ENCODE measurements at places on chromosomes 12 and 14.

GRCh38 chr14:100677554-100678468 is 48.9 kb upstream of the DLK1 start:
- DNase-seq, result peak; percentile 7

- DNase-seq, result no peak
These were observed 154.2 kb downstream of the DPF3 start for GRCh38 chr14:72739446-72740405.

DNA sequence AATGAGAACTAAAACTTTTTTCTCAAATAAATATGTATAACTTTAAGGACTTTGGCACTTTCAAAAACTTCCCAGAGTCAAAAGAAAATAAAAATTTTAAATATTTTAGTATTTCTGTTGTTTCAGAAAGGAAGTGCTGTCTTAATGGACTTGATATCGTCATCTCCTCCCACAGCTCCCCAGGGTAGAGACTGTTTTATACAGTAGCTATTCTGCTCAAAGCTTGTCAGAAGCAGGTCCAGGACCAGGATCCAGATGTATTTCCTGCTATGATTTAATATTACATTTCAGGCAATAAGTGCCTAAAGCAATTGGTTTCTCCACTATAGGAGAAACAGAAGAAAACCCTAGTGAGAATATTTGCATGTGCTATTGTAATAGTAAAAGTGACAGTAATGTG is 218.5 kb upstream of the G2E3 start:
- DNase-seq, result no peak

DNA sequence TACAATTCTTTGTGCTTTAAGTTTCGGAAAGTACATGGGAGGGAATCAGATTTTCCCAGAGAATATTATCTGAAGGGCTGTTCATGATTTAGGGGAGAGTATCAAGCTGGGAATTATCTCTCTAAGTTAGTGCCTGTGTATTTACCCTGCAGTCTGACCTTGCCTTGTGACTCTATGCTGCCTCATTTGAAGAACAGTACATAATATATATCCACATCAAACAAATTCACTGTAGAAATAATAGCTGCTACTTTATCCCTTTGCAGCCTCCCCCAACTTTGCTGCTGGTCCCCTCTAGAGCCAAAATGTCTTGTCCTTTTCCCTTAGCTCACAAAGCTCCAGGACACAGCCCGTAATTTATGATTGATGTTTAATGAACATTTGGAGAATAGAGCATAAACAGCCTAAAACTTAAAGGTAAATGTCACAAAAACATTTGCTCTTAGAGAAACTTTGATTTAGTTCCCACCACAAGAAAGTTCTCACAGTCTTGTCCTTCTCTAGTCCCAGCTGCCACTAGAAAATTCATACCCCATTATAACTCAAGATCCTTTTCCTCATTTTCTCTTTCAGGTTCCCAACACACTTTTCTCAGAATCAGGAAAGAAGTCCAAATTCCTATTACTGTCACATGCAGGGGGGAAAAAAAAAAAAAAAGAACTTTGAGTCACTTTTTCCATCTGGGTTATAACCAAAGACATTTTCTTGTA is 1009.6 kb downstream of the FLRT2 start:
- no peak for DNase-seq

DNA sequence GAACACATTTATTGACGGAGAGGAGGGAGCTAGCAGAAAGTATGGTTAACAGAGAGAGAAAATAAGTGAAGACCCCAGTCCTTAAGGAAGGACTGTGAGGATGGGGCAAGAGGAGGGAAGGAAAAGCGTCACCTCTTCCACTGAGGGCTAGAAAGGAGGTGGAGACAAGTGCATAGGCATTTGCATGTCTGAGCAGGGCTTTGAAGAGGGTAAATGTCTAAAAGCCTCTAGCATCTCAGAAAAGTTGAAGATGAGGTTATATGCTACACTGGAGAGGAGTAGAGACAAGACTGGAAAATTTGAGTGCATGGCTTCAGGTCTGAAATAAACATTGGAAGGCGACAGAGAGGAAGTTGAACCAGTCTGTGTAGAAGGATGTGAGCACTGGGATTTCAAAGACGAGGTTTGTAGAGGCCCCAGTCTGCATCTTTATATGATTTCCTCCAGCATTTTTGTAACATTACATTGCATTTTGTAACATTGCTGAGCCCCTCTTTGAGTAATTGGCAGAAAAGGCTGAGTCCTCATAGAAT is 98.5 kb upstream of the IFNG-AS1 start:
- DNase-seq, result no peak

- DNase-seq, result no peak
These were observed 43.7 kb upstream of the CNTN1 start for GRCh38 chr12:40648519-40648918.

GRCh38 chr12:49969651-49970429 is 2.9 kb upstream of the AQP6 start:
- DNase-seq, result no peak

DNA sequence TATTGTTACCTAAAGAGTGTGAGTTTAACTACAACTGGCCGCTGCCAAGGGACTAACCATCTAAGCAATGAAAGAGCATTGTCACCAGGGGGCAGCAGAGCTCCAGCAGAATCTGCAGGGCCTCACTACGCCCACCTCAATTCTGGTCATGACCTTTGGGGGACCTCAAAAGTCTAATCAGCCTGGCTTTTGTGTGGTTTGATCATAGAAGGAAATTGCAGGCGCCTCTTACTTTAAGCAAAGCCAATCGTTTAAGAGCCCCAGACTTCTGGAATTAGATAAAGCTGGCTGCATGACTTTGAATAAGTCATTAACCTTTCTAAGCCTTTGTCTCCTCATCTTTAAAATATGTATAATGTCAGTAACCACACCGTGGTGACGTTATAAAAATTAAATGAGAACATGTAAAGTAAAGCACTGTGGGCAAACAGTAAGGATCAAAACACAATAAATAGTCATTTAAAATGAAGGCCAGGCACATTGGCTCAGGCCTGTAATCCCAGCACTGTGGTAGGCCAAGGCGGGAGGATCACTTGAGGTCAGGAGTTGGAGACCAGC is 58.6 kb downstream of the TBX3 start:
- DNase-seq, result peak; percentile 11

- DNase-seq, result peak; percentile 53
These were observed 53.4 kb downstream of the PLBD1 start for GRCh38 chr12:14514154-14514842.

GRCh38 chr12:9024512-9024911 is 35.2 kb downstream of the KLRG1 start:
- no peak for DNase-seq

GRCh38 chr12:11702959-11703358 is 53.5 kb downstream of the ETV6 start:
- no peak for DNase-seq

GRCh38 chr14:95057147-95057546 is 100.2 kb downstream of the DICER1 start:
- DNase-seq, result no peak

DNA sequence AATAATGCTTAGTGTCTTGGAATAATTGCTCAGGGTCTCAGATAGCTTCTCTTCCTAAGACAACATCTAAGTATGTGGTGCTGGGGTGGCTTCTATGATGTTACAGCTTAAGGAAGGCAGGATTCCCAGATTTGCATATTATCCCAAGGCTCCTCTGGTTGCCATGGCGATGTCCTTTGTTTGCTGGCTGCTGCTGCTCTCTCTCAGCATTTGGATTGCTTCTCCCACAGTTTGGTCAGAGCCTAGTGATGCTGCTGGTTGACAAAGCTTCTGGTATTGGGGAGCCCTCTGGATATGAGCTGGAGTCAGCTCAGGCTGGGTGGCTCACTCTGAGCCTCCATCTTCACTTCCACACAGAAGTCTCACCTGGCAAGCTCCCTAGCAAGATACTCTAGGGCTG is 56.4 kb upstream of the FBXO33 start:
- DNase-seq, result peak; percentile 48

- DNase-seq, result peak; percentile 19
These were observed 98.8 kb downstream of the CALM1 start for GRCh38 chr14:90495357-90496276.

DNA sequence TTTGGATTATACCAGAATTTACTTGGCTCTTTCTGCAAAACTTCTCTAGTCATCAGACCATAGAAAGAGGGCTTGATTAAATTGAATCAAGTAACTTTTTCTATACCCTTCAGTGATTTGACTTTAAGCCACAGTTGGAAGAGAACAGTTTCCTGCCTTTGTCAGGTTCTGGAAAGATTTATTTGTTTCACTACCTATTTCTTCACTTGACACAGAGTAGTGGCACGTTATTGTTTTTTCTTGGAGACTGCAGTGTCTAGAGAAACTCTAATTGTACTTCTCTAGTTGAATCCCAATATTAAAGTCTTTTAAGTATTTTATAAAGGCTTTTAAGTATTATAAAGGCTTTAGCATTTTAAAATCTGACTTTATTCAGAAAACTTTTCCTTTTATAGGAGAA is 138.1 kb downstream of the TMEM117 start:
- DNase-seq, result no peak

- DNase-seq, result peak; percentile 82
These were observed 1.7 kb downstream of the FITM1 start for GRCh38 chr14:24132061-24132685.

DNA sequence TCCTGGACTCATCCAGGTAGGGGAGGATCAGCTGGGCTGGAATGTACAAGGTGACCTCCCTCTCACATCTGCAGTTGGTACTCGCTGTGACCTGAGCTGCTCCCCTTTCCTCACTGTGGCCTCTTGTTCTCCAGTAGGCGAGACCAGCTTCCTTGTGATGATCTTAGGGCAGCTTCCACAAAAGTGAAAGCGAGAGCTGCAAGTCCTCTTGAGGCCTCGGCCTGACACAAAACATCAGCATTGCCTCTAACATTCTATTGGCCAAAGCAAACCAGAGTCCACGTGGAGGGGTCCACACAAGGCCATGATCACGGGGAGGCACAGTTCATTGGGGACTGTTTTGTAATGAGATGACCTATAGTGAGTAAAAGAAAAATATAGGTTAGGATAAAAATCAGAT is 127.5 kb downstream of the SMOC1 start:
- DNase-seq, result no peak

DNA sequence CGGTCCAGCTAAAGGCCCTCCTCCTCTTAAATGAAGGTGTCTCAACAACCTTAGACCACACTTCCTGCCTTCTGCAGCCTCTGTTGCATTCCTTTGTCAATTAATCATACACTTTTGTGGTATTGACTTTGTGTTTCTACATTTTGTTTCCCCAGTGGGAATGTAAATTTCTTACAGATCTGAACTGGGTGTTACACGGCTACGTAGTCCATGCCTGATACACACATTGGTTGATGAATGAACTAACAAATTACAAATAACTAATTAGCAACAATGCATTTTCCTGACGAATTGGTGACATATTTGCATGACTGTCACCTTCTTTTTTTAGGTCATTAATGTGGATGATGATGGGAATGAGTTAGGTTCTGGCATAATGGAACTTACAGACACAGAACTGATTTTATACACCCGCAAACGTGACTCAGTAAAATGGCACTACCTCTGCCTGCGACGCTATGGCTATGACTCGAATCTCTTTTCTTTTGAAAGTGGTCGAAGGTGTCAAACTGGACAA is 15.2 kb upstream of the CCT2 start:
- DNase-seq, result no peak

Measured in NCI-H146 (cell line).